ENCODE measurements at places on chromosomes 7 and 10.

- no peak for DNase-seq
These were observed 42.9 kb downstream of the MKLN1 start for GRCh38 chr7:131370523-131370968.

DNA sequence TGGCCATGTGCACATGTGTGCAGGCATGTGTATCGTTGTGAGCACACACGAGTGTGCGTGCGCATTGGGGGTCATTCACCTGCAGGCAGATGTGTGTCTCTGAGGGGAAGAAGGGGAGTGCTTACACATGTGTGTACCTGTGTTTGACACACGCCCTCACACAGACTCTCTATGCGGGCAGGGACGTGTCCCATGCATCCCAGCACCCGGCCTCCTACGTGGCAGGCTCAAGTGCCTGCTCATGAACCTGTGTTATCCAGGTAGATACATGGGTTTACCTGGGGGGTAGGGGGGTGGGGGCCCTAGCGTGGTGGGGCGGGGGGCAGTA, 18.6 kb downstream of the KCP start:
- no peak for DNase-seq

DNA sequence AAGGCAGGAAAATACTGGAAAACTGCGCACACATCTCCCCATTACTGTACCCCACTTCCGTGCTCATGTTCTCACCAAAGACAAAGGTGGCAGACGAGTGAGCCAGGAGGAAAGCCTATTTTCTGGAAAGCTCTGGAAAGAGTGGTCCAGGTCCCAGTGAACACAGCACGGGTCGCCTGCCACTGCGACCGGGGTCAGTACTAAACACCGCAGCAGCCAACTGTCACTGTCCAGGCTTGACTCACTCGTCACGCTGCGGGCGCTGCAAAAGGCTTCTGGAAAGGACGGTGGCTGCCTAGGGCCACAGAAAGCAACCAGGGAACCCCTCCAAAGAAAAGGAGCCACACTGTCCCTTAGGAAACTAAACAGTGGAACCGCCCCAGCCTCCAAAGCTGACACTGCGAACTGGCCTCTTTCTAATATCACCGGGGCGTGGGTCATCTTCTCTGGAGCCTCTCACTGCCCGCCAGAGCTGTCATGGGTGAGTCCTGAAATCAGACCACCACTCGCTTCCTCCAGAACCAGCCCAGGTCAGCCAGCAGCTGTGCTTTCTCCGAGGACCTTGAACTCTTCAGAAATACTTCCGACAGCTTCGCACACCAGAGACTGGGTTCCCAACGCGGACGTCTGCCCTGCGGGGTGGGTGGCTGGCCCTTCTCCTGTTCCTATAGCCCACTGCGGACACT, 4.0 kb downstream of the RADIL start:
- DNase-seq, result no peak

- DNase-seq, result no peak
These were observed 149.6 kb upstream of the SEMA3E start for GRCh38 chr7:83798489-83798888.

DNA sequence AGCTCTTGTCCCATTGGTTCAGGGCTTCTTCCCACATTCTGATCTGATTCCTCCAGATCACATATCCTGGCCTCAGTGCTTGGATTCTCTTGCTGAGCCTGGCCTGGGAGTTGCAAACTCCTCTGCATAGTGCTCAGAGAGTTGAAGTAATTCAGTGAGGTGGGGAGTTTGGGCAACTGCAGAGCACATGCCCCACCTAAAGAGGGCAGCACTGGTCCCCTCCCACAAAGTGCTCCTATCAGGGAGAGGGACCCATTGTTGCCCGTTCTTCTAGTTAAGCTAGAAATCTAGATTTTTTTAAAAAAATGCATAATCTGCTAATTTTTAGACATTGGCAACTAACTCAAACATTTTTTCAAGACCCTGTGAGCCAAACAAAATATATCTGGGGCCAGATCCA, 45.1 kb downstream of the CHN2 start:
- DNase-seq, result no peak

DNA sequence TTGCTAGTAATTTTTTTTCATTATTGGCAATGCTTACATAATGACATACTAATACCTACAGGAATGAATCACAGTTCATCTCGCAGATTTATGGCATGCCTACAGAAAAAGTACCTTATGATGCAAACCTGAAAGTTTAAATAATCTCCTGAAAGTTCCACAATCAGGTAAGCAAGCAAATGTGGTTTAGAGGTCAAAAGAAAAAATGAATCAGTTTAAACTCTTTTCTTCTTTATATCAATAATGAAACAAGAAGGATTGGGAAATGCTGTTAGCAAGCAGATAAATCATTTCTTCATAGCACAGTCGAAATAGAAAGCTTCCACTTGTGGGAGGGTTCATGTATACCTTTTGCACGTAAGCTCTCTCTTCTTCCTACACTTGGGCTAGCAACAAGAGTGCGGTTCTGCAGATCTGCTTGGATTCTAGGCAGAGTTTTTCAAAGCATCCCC, 53.7 kb upstream of the MTPN start:
- DNase-seq, result no peak

DNA sequence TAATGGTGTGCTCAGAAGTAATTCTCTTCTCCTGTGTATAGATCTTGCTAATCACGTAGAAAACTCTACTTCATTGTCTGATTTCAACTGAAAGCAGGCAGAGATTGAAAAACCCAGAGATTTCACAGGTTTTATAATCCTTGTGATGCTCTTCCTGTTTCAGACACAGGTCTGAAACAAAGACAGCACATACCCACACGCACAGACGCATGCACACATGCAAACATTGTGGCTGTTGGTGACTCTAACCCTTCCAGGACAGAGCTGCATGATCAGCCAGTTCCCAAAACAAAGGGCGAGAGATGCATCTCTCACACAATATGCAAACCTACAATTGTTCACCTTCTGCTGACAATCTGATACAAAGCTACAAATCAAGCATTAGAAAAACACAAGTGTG, 11.1 kb upstream of the TFEC start:
- DNase-seq, result no peak

DNA sequence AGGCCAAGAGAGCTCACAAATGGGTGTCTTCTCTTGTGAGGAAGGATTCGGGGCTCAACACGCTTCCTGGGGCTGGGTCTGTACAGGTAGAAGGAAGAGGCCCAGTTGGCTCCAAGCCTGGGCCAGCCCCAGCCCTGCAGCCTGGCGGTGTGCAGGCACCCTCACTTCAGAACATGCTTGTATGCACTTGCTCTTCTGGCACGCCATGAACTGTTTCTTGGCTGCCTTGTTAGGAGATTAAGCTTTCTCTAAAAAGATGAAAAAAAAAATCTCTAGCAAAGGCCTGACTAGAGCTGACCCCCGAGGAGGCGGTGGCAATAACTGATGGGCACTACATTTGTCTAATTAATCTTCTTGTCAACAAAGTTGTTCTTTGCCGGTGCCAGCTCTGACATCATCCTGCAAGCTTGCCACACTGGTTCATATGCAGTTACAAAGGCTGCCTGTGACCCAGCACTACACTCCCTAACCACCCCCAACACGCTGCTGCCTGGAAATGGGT, 94.7 kb downstream of the WDR11 start:
- DNase-seq, result no peak

- no peak for DNase-seq
These were observed 167.7 kb downstream of the DGKB start for GRCh38 chr7:14734839-14735321.

GRCh38 chr10:60170250-60170649, 219.4 kb downstream of the ANK3 start:
- no peak for DNase-seq

DNA sequence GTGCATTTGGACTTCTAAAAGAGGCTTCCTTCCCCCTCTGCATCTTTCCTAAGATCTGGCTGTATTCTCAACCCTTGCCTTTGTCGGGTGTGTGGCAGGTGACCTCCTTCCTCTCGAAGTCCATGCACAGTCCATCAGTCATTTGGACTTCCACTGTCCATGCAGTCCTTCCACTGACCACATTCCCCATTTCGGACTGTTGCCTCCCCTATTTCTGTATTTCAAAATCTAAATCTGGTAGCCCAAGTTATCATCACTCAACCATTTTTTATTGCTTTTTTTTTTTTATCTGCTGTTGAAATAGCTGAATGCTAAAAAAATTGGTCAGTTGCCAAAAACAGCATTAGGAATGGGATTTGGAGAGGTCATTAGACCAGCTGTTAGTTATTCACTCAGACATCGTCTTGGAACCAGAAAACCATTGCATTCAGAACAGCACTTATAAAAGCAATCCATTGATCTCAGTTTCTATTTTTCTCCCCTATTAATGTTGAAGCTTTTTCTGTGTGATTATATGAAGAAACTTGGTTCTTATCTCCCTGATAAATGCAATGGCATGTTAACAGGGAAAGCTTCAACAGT, 575.6 kb downstream of the KIF20B start:
- DNase-seq, result no peak

- DNase-seq, result no peak
These were observed 115.9 kb downstream of the TCERG1L start for GRCh38 chr10:131195558-131196159.

- DNase-seq, result no peak
These were observed 3.4 kb upstream of the CDK13 start for GRCh38 chr7:39946693-39947092.

DNA sequence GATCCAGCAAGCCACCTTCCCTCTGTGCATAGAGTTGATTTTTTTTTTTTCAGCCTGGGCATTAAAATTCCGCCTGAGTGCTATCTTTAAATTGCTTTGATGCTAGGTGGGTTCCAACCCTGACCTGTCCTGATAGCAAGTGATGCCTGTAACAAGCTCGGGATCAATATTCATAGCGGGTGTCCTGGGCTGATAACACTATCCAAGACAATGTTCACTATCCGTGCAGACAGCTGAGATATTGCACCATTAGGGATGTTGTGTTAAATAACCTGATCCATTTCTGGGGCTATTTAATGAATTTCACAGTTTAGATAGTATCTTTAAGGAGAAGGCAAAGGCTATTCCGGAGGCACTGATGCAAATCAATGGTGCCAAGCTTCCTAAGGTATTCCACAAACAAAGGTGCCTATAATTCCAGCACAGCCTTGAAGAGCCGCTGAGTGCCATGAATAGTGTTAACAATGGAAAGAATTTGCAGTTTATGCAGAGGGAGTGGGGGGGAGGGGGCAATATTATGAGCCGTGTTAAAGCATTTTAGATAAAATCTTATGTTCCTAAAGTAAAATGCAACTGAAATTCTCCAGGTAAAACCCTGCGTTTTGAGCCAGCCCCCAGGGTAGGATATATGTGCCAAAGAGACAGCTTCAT, 4.2 kb upstream of the NKX1-2 start:
- DNase-seq, result no peak

DNA sequence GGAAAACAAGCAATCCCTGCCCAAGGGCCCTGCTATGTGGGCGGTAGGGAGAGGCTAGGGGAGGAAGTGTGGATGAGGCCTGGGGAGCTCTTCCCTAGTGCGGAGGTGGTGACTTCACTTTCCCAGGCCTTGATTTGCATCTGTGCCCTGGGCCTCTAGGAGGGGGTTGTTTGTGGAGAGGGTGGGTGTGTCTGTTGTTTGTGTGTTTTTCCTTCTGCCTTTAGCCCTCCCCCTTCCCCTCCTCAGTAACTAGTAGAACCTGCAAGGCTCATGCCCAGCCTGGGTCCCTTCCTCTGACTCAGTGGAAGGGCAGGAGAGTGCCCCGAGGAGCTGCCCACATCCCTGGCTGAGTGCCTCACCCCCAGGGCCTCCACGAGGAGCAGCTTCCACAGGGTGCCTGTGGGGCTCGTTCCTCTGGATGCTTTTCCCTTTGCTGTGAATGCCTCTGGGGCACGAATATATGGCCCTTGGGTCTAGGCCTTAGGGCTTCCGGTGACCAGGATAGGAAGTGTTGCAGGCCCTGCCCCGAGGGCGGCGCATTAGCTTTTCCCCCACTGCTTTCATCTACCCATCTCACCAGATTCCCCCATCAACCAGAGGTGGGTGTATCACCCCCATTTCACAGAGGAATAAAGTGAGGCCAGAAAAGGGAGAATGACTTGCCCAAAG, 89.4 kb upstream of the DUSP5 start:
- DNase-seq, result no peak

DNA sequence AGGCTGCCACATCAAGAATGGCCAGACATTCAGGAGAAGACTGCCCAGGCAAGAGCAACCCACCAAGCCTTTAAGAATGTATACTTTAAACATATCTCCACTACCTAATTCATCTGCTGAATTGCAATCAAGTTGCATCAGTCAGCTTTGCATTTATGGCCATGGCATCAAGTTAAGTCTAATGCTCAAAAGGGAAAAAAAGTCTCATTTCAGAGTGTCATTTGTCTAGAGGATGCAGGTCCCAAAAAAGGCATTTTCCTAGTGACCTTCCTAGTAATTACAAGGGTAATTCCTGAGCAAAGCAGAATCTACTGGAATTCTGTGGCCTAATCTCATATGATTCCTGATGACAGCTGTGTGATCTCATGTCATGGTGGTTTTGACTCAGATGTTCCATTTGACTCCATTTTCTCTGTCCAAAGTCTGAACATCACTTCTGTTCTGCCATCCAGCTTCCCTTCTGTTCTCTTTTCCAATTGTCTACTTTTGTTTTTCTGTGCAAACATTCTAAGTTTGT, 7.3 kb upstream of the CABCOCO1 start:
- DNase-seq, result no peak

GRCh38 chr10:78700413-78700812, 368.4 kb upstream of the ZMIZ1 start:
- no peak for DNase-seq

- DNase-seq, result no peak
These were observed 270.5 kb downstream of the PHF14 start for GRCh38 chr7:11244149-11244548.

DNA sequence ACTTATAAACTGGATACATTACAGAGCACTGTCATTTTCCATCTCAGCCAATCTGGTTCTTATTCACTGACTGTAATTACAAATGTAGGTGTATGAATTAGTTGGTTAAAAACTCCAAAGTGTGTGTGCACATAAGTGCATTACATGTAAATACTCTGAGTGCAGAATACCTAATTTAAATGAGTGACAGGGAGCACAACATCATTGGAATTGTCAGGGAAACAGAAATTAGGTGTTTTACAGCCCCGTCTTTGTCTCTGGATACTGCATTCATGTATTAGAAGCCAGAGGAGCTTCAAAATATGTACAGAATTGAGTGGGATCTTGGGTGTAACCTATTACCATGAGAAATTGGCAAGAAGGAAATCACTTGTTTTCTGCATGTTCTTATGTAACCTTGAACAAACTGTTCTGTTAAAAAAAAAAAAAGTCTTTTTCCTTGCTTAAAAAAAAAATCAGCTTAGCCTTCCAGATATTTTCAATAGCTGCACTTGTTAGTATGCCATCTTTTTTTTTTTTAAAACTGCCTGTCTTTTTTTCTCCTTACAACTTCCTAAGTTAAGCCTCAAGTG, 31.1 kb downstream of the CELF2 start:
- DNase-seq, result no peak
